ENCODE measurements at places on chromosomes 1 and 21.

DNA sequence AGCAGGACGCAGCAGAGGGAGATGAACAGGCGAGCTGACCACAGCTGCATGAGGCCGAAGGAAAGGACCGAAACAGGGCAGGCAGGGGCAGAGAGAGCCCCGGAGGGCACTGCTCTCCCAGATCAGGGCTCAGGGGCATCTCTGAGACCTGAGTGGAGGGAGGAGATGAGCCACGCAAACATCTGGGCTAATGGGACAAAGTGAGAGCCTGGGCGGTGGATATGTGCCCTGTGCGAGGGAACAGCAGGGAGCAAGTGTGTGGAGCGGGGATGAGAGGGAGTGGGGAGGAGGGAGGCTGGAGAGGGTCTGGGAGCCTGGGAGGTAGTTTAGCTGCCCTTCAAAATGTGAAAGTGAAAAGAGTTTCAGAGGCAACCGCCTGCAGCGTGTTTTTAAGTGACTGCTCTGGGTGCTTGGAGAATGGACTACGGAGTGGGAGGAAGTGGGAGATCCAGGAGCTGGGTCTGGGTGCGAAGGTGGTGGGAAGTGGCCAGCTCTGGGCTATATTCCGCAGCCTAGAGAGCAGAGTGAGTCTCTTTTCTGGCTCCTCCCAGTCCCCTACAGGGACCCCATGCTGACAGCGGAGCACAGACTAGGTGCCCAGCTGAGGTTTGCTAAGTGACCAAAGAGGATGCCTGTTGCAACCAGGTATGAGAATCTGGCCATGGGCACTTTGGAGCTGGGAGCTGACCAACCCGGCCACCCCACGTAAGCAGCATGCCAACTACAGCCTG is 114.6 kb upstream of the IFFO2 start:
- no peak for DNase-seq

GRCh38 chr1:201882665-201883132 is 6.0 kb upstream of the SHISA4 start:
- DNase-seq, result peak; percentile 1

DNA sequence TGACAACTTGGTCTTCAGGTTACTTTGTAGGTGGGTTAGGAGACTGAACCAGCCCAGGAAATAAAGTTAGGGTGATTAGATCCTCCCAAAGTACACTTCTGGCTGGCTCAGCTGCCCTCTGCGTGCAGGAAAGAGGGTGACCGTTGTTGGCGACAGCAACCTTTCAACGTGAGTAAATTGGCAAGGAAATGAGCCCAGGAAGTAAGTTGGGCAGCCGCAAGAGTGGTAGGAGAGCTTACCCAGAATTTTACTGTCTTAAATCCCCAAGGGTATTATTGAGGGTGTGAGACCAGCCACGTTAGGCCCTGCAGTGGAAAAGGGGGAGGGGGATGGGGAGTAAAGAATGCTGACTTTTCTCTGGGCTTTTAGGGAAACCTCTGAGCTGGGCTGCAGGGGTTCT is 1.6 kb downstream of the TENT5C start:
- peak; percentile 77 for DNase-seq

DNA sequence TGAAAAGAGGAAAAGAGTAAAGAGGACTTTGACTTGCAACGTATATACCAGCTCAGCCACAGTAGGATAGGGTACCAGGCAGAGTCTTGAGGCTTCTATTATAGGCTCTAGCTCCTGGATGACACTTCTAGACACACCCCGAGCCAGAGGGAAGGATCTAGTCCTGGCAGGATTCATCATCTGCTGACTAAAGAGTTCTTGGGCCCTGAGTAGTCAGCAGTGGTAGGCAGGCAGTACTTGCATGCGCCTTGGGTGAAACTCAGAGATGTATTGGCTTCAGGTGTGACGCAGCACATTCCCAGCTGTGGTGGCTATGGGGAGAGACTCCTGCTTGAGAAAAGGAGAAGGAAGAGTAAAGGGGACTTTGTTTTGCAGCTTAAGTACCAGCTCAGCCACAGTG is 162.3 kb upstream of the APP start:
- no peak for DNase-seq

DNA sequence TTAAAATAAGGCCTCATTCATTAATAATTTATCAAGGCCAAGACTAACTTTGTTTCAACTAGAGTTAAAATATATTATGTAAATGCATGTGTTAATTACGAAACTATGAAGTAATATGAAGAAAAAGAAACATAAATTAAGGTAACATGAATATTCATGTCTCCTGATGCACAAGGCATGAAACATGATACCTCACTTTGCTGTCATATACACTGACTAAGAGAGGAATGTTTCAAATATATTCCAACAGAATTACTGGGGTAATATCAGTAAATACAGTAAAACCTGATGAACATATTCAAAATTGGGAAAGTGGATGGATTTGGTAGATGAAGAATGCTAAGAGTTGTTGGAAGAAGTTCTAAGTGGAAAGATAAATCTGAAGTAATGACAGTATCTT is 274.6 kb downstream of the LRRC7 start:
- no peak for DNase-seq

DNA sequence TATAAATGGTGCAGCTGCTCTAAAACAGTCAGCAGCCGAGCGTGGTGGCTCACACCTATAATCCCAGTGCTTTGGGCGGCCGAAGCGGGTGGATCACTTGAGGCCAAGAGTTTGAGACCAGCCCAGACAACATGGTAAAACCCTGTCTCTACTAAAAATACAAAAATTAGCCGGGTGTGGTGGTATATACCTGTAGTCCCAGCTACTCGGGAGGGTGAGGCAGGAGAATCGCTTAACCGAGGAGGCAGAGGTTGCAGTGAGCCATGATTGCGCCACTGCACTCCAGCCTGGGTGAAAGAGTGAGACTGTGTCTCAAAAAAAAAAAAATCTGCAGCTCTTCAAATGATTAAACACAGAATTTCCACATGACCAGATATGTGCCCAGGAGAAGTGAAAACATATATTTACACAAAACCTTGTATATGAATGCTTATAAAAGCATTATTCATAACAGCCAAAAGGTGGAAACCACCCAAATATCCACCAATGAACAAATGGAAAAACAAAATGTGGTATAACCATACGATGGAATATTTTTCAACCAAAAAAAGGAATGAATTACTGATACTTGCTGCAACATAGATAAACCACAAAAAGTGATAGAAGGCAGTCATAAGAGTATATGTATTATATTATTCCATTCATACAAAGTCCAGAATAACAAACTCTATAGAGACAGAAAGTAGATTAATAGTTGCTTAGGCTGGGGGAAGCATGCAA is 14.1 kb downstream of the EPS15 start:
- DNase-seq, result peak; percentile 51

DNA sequence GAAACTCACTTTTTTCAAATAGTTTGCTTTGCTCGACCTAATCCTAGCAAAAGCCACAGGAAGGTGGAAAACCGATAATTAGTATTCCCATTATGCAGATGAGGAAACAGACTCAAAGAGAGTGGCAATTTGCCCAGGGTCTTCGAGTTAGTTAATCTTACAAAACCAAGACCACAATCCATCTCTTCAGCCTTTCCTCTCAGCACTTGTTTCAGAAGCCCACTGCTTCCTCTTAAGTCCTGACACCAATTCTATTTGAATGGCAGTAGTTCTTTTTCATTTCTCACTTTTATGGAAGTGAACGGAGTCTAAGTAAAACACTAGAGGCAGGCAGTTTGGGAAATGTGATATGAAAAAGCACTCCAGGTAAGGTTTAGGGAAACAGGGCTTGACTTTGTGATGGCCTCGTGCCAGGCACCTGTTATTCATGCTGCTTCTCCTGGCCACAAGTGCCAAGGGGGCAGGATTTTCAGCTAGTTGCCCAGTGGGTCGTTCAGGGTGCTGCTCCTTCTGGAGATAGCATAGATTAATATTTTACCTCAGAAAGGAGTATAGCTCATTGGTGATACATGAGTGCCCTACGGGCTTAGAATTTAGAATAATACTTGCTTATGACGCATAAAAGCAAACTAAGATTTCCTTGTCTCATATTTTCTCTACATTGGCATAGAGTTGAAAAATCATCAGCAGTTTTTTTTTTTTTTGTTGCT is 76.6 kb upstream of the NRIP1 start:
- no peak for DNase-seq

DNA sequence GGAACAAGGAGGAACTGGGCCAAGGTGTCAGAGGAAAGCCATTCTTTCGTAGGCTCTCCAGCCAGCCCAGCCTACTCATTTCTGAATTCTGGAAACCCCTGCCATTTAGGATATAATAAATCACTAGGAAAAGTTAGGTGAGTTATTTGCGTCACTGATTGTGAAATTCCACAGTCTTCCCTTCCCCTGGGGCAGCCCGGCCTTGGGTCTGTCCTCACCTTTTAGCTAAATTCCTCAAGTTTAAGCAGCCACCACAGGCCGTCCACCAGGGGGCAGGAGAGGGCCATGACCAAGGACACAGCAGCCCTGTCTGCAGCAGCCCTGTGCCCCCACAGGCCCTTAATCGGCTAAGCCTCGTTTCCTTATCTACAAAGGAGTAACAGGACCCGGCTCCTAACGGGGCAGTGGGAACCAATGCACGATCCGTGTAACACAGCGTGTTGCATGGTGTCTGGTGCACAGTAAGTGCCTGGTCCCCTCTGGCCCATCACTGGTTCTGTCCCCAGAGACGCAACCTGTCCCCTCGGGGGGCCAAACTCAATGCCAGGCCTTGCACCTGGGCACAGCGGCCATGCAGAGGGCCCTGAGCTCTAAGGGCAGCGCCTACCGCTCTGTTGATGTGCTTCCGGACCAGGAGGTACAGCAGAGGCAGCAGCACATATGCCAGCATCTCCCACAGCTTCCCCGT is 18.1 kb downstream of the GPR157 start:
- DNase-seq, result peak; percentile 84

DNA sequence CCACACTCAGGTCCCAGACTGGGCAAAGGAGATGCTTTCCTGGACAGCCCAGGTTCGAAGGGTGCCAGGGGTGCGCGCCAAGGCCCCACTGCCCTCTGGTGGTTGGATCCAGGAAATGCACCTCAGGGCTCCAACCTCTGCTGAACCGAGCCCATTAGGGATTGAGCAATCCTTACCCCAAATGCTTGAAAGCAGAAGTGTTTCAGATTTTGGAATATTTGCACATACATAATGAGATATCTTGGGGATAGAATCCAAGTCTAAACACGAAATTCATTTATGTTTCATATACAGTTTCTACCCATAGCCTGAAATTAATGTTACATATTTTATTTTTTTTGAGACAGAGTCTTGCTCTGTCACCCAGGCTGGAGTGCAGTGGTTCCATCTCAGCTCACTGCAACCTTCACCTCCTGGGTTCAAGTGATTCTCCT is 57.4 kb downstream of the SLC9A1 start:
- DNase-seq, result peak; percentile 80

- DNase-seq, result peak; percentile 50
Observed at GRCh38 chr1:103514920-103515503, 10.5 kb upstream of the RNPC3 start.

DNA sequence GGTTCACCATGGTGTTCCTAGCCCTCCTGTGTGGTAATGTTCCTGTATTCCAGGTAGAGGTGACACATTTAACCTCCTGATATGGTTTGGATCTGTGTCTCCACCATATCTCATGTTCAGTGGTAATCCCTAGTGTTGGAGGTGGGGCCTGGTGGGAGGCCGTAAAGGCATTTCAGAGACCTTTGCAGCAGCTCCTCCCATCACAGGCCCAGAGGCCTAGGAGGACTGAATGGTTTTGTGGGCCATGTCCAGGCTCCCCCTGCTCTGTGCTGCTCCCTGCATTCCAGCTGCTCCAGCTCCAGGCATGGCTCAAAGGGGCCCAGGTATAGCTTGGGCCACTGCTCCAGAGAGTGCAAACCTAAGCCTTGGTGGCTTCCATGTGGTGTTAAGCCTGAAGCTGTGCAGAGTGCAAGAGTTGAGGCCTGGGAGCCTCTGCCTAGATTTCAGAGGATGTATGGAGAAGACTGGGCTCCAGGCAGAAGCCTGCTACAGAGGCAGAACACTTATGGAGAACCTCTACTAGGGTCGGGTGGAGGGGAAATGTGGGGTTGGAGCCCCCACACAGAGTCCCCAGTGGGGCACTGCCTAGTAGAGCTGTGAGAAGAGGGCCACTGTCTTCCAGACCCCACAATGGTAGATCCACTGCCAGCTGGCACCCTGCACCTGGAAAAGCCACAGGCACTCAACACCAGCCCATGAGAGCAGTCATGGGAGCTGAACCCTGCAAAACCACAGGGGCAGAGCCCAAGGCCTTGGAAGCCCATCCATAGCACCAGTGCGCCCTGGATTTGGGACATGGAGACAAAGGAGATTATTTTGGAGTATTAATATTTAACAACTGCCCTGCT is 10.0 kb downstream of the SELENBP1 start:
- DNase-seq, result no peak

- DNase-seq, result no peak
Observed at GRCh38 chr1:27333717-27334279, 8.0 kb upstream of the SYTL1 start.

DNA sequence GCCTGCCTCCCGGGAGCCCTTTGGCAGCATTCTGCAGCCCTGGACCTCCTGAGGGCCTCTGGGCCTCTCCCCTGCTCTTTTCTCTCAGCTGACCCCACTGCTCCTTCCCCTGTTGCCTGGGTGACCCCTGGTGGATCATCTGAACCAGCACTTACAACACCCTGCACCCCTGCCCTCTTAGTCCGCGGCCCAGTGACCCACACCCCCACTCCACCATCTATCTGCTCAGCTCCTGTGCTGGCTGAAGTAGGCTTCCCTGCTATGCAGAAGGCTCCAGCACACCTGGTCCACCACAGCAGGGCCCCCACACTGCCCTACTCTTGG is 74.0 kb downstream of the DMRTA2 start:
- no peak for DNase-seq

GRCh38 chr1:112369392-112370285 is 26.4 kb upstream of the CTTNBP2NL start:
- peak; percentile 83 for DNase-seq

GRCh38 chr1:94884106-94884505 is 42.8 kb downstream of the CNN3 start:
- no peak for DNase-seq

DNA sequence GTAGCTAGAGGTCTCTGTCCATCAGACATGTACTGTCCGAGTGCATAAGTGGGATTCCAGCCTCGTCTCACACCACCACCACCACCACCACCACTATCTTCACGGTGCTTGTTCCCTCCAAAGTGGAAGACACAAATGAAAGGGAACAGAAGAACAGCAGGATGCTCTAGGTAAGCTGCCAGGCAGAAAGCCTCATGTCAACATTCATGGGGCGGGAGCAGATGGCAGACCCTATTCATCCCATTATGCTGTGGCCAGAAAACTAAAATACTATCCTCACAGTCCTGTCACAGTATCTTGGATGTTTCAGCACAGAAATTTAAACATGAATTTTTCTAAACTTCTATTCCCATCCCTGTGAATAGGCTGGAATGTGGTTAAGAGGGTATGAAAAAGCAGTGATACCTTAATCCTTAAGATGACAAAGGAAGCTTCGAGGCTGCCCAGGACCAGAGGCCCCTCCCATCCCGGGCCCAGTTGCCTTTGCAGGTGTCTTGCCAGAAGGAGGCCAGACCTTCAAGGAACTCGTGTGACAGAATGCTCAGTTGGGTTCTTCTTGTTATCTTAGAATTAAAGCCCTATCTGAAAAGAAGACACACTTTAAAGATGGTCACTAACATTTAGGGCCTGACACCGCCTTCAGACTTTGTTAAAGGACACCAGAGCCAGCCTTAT is 24.7 kb downstream of the APCS start:
- no peak for DNase-seq

- no peak for DNase-seq
Observed at GRCh38 chr21:46416551-46416950, 42.1 kb upstream of the DIP2A start.
